ENCODE measurements at places on chromosomes 12 and 14.

- no peak for DNase-seq
Measured at GRCh38 chr14:31207287-31207754, 272 bp downstream of the HECTD1 start.

DNA sequence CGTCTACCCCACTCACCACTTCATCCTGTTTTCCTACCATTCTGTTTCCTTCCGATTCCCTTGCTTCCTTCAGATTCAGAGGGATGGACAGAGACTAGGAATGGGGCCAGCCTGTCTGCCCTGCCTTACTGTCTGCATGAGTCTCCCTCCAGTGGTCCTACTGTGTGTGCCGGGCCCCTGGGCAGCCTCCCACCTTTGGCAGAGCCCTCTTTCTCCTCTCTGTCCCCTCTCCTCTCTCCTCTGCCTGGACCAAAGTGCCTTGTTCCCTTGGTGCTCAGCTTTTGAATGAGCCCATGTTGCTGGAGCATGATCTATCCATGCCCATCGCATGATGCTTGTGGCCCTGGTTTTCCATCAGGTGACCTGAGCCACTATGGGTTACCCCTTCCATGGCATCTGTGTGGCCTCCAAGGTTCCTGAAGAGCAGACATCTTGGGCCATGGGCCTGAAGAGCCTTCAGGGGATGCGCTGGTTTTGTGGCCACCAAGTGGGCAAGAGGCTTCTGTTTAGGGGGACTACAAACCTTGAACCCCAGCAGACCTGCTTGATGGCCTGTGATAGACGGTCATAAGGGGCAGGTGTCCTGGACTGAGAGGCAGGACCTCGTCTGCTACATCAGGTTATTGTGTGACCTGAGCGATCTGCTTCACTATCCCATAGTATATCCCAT, 54.2 kb upstream of the BCL11B start:
- DNase-seq = no peak

DNA sequence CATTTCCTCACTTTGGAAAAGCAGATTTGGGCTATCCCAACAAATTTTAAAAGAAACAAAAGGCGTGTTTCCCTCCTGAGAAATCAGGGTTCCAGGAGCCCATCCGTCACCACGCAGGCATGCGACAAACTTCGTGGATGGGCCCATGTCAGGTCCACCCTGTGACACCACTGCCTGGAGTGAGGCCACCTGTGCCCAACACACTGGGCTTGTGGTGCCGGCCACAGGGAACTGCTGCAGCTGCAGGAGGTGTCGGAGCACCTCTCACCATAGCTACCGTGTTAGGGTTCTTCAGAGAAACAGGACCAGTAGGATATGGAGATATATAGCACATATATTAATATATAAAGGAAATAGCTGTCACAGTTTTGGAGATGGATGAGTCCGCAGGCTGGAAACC, 53.0 kb upstream of the BCL11B start:
- DNase-seq = no peak

GRCh38 chr12:97778111-97778510, 315.5 kb downstream of the RMST start:
- DNase-seq = no peak

- no peak for DNase-seq
Measured at GRCh38 chr12:16685107-16685506, 79.1 kb upstream of the LMO3 start.

DNA sequence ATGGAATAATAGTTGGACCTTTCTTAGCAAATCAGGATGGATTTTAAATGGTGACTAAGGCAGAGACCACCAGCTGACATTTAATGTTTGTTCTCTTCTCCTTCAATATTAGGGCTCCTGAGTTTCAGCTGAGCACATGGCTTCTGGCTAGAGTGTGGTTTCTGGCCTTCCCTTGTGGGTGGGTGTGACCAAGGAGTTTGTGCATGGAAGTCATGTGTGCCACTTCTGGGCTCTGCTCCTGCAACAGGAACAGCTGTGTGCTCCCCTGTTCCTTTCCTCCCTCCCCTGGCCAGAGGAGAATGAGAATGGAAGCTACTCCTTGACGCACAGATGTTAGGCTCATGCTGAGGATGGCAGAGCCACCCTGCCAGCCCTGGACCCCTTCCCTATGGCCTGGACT, 44.2 kb downstream of the CCDC175 start:
- DNase-seq = no peak

GRCh38 chr14:53128303-53129028, 24.7 kb downstream of the DDHD1 start:
- no peak for DNase-seq

DNA sequence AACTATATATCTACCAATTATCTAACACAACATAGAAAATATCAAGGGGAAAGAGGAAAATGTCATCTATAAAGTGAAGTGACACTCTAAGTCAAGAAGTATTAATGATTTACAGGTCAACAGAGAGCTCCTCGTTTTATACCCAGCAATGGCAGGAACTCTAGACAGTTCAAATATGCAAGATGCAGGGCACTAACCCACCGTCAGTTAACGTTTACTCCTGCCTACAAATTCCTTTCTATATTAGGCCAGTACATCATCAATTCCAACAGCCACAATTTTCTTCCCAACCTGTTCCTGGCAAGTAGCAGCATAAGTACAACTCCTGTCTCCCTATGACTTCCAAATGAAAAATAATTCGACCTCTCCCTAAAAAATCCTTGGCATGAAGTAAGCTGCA, 9.0 kb upstream of the KANSL2 start:
- no peak for DNase-seq

DNA sequence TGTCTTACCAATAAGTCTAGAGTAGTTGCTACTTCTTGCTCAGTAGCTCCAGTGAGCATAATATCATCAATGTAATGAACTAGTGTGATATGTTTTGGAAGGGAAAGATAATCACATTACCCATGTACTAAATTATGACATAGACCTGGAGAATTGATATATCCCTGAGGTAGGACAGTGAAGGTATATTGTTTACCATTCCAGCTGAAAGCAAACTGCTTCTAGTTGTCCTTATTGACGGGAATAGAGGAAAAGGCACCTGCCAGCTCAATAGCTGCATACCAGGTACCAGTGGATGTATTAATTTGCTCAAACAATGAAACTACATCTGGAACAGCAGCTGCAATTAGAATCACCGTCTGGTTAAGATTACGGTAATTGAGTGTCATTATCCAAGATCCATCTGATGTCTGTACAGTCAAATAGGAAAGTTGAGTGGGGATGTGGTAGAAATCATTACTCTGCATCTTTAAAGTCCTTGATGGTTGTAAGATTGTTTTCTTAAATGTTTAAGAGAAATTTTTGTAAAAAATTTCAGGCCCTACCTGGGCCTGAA, 100.0 kb upstream of the ARHGAP5 start:
- no peak for DNase-seq

GRCh38 chr14:104644656-104645378, 40.2 kb upstream of the TMEM179 start:
- no peak for DNase-seq

- no peak for DNase-seq
Measured at GRCh38 chr14:81301371-81301770, 80.6 kb upstream of the GTF2A1 start.

DNA sequence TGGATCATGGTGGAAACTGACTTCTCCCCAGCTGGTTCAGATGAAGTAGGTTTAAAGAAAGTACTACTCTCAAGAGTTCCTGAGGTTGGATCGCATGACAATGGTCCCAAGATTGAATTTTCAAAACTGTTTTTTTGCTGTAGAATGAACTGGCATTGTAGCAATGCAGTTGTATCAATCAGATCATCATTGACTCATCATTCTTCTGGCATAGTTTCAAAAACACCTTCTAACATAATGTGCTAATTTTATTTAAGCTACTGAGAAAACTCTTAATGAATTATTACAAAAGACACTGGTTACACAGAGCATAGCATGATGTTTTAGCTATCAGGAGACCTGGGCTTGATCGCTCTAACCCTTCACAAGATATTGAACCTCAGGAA, 384.5 kb upstream of the DCN start:
- DNase-seq = no peak

- no peak for DNase-seq
Measured at GRCh38 chr12:76563061-76563460, 3.5 kb upstream of the OSBPL8 start.

DNA sequence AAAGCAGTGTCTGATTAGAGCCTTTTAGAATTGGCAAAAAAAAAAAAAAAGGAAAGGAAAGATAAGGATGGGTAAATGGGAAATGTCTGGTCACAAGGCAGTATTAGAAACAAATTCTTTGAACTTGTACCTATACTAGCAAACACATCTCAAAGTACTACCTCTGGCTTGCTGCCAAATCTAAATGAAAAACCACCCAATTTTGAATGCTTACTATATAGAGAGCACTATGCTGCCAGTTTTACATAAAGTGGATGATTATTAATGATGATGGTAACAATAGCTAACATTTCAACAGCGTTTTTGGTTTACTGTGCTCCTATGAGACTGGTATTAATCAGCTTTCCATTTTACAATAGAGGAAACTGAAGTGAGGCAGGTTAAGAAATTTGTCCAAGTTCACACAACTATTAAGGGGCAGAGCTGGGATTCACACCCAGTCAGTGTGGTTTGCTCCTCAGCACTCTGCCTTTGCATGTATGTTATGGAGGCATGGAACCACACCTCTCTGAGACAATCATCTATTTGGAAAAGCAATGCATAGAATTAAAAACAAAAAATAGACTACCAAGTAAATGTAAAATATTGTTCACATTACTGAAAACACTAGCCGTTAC, 34.2 kb downstream of the ATP2B1 start:
- DNase-seq = no peak

DNA sequence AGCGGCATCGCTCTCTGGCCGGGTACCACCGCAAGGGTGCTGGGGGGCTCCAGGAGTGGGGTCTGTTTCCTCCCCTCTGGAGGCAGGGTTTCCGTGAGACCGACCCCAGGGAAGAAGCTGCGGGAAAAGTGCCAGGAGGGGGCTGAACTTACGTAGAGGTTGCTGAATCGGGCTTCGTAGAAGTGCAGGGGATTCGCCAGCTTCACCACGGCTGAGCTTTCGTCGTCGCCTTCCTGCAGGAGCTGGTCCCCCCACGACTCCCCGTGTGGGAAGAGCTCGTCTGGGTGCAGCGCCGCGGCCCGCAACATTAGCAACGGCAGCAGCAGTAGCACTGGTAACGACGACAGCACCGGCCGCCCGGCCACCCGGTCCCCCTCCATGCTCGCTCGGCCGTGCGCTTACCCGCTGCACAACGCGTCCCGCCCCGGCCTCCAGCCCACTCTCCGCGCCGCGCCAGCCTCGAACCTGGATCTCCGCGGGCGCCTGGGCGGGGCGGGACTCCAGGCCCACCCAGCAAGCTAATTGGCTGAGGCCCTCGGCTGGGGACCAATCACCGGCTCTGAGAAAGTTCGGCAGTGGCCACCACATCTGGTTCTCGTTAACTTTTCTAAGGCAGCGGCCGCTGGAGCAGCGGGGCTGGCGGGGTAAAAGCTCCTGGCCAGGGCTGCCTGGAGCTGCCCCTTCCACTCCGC, at the start of gene NID2:
NID2 (minus strand) TSS at position 445 of the 692 bp plus-strand sequence; CDS start at position 380, 65 bp downstream.
- DNase-seq = peak; percentile 80

- peak; percentile 56 for DNase-seq
Measured at GRCh38 chr12:116406529-116406928, 129.0 kb upstream of the MED13L start.

DNA sequence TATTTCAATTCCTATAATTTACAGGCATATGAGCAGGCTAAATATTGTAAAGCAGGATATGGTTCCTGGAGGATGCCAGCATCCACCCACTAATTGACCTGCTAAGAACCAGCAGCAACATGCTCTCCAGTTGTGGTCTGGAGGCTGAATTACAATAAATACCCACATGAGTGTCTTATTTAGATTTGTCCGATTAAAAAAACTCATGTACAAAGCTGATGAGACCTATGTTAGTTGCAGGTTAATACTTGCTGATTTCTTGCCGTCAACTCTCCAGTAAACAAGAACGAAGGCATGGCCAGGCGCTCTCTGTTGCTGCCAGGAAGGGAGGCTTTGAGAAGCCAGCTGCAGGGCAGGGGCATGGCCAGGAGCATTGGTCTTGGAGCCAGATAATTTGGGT, 169.3 kb upstream of the PRICKLE1 start:
- no peak for DNase-seq

GRCh38 chr12:124434951-124435805, 132.2 kb downstream of the NCOR2 start:
- DNase-seq = no peak

DNA sequence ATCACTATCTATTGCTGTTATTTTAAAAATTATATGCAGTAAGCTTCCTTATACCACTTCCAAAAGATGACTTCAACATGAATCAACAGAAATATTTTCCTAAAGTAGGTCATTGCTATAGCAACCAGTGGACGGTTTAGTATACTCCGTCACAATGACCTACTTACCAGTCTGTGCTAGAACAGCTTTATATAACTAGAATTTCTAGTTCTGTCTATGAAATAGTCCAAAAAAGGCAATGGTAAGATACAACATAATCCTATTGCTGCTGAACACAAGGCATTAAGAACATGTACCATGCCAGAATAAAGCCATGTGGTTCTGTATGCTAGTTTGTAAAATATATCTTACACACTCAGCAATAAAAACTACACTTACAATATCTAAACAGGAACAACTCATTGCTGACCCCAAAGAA, 40.7 kb upstream of the MTERF2 start:
- DNase-seq = peak; percentile 33

- DNase-seq = no peak
Measured at GRCh38 chr12:106113446-106113823, 25.3 kb downstream of the NUAK1 start.

GRCh38 chr12:110004598-110004997, 5.4 kb downstream of the ANKRD13A start:
- no peak for DNase-seq

DNA sequence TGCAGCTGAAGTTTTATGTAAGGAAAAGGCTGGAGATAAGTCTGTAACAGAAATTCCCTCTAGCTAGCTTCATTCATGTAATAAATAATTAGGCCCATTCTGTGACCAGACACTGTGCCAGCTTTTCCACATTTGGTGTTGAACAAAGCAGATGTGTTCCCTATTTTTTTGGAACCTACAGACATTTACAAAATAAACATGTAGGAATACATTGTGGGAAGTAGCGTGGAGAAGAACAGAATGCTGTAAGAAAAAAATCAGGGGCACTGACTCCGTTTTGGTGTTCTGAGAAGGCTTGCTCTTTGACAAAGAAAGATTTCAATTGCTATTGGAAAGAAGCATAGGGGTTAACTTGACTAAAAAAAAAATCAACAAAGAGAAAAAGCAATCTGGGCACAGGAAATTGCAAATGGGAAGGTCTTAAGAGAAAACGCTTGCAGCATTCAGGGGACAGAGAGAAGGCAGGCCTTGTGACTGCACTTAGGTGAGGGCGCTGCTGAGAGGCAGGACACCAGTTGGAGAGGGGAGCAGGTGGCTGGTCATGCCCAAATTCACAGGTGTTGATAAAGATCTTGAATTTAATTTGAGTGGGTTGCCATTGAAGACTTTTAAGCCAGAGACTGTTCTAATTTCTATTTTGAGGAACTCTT, 4.0 kb downstream of the FAR2 start:
- no peak for DNase-seq

GRCh38 chr12:114982760-114983159, 298.8 kb upstream of the TBX3 start:
- no peak for DNase-seq

GRCh38 chr14:30580616-30581282, 21.8 kb downstream of the G2E3 start:
- DNase-seq = no peak

- no peak for DNase-seq
Measured at GRCh38 chr12:43982544-43982943, 146.7 kb downstream of the TMEM117 start.
